ENCODE measurements at places on chromosomes 6 and 20. TPM values are rescaled to one million over a fixed set of nuclear protein-coding genes. Genes with fewer than 3 reads are reported as not detected.

- no peak for DNase-seq
Observed at GRCh38 chr6:122790423-122791309, 1.6 kb downstream of the SMPDL3A start.

DNA sequence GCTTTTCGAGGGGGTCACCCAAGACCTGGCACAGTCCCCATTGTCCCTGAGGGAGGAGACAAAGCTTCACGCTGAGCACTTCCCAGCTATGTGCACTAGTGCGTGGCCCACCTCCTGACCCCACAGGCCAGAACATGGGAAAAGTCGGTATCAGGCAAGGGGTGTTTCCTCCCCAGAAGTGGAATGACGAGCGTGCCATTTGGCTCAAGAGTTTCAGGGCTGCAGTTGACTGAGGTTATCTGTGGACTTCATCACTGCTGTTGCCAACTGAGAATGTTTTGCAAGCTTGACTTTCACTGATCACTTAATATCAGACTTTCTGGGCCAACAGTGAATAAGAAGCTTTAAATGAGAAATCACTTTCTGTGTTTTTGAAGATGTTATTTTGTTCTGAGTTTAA, 137.0 kb upstream of the AFDN start:
- no peak for DNase-seq

MYCT1 gene
- total RNA-seq = not detected

ZFP57 gene
- total RNA-seq = 13.5 TPM

XKR7 gene
- total RNA-seq = not detected

Data from activated naive CD8-positive, alpha-beta T cell treated with anti-CD3 and anti-CD28 coated beads, Interleukin-2, amount 10 ng/mL, durations not matched to agents 7 days and 5 days (primary cell).